ENCODE measurements at places on chromosomes 4 and X. TPM values are rescaled to one million over a fixed set of nuclear protein-coding genes. Genes with fewer than 3 reads are reported as not detected.

Gene HPGD
- 0.30 TPM for total RNA-seq

Gene FRG2
- total RNA-seq, result not detected

Gene DTHD1
- not detected for total RNA-seq

Gene GNRHR
- total RNA-seq, result not detected

Gene TMPRSS11A
- total RNA-seq, result not detected

Gene CT45A5
- total RNA-seq, result not detected

Gene ARHGEF9
- total RNA-seq, result 11.6 TPM

Gene C4orf54
- under 0.01 TPM for total RNA-seq

Gene PPP2R2C
- not detected for total RNA-seq

Gene NIPAL1
- total RNA-seq, result 2.7 TPM

Gene BCLAF3
- 10.1 TPM for total RNA-seq

Data from smooth muscle cell of the umbilical artery (primary cell).